Daoy (cell line): ENCODE measurements at places on chromosomes 11 and 22.

GRCh38 chr11:44982496-44983062 is 31.9 kb upstream of the TP53I11 start:
- DNase-seq: no peak

GRCh38 chr11:102485095-102485722 is 32.6 kb upstream of the TMEM123 start:
- no peak for DNase-seq

DNA sequence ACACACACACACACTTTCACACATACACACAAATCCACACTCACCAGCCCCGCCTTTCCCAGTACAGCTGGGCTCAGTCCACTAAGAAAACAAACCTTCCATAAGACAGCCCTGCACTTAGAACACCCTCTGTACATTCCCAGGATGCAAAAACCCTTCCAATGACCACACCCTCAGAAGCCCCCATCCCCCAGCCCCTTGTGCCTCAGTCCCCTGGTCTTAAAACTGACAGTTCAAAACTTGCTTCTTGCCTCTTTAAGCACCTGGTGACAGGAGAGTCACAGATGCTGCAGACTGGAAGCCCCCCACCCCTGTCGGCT is 23.0 kb downstream of the APLNR start:
- peak; percentile 16 for DNase-seq

DNA sequence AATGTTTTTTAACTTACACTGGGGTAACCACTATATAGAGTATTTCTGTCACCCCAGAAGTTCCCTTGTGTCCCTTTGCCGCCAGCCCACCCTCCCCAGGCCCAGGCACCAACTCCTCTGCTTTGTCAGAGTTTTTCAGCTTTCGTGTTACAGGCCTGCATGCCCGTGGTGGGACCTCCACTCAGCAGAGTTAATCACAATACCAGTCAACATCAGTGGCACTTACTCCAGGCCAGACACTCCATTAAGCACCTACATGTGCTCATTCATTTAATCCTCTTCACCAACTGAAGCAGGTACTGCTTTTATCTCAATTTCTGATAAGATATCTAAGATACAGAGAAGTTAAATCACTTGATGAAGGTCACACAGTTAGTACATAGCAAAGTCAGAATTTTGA is 63.3 kb downstream of the LIF start:
- no peak for DNase-seq

DNA sequence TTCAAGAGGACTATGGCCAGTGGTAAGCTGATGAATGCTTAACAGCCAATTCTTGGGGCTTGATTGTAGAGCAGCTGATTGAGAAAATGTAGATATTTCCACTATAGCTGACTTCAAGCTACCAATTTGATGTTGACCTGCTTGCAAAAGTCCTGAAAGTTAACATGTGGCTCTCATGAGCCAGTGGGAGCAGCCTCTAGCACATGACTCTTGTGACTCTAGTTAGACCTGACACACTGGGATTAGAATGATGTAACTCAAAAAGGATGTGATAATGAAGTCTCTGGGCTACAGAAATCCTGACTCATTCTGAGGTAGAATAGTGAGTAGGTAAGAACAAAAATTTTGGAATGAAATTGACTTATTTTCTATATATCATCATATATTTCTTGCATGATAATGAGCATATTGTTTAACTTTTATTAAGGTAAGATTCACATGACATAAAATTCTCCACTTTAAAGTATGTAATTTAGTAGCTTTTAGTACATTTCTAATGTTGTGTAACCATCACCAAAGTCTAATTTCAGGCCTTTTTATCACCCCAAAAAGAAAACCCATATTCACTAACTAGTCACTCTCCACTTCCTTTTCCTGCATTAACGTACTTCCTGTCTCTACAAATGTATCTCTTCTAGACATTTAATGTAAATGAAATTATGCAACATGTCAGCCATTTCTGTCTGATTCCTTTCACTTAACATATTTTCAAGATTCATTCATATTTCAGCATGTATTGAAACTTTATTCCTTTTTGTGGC is 16.1 kb upstream of the OR52H1 start:
- DNase-seq: peak; percentile 2

DNA sequence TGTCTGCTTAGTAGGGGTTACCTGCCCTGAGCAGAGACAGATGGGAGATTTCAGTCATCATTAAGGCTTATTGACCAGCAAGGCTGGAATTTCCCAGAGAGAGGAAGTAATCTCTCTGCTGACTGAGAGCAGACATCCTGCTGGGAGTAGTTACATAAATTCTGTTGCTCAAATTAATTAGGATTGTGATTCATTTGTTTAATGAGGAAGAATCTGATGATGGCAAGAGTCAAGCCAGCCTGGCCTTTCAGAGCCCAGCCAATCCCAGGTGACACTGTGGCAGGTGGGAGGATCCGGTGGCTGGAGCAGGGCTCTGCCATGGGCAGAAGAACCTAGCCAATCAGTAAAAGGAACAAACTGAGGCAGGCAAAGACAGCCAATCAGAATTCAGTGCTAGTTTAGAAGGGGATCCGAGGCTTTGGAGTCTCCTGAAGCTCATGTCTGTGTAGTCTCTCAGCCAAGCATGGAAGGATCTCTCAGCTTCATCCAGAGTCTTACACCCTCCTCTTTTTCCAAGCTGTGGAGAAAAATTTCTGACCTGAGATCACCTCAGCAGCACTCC is 61.2 kb upstream of the CHST1 start:
- no peak for DNase-seq

GRCh38 chr11:109229682-109230081 is 192.3 kb upstream of the C11orf87 start:
- DNase-seq: no peak

GRCh38 chr11:64008914-64009633 is 22.8 kb downstream of the OTUB1 start:
- DNase-seq: no peak
